ENCODE measurements at places on chromosomes 5 and 9. TPM values are rescaled to one million over a fixed set of nuclear protein-coding genes. Genes with fewer than 3 reads are reported as not detected.

The C9 gene
- not detected for total RNA-seq

The LCN1 gene
- total RNA-seq, result not detected

The IL3 gene
- total RNA-seq, result not detected

The LIX1 gene
- total RNA-seq, result 8.3 TPM

DNA sequence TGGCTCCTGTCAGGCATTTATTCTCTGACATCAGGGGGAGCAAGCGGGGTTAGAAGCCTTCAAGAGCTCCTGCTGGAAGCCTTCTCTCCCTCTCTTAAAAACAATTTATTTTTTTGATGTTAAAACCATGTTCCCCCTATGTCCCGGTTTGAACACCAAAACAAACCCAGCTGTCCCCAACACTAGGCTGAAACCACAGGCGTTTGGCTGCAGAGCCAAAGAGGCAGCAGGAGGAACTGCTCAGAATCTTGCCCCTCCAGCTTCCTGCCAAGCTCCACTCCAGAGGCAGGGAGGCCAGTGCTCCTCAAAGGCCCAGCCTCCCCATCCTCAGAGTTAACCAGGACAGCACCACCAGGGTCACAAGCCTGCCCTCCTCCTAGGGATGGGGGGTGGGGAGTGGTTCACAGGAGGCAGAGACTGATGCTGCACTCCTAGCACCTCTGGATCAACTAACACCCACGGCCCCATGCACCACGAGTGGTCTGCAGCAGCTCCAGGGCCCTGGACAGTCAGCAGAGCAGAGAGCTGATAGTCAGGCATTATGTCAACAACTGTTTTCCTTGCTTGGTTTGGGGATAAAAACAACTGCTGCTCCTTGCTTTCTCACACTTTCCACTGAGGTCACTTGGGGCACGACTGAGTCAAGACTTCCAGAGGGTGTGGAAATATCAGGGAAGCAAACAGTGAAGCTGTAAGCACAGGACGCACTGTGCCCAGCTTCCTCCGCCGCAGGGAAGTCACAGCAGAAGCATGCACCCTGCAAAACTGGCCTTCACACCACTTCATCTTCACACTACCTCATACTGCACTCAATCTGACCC is 96.5 kb upstream of the ADRA1B start:
- no peak for DNase-seq

DNA sequence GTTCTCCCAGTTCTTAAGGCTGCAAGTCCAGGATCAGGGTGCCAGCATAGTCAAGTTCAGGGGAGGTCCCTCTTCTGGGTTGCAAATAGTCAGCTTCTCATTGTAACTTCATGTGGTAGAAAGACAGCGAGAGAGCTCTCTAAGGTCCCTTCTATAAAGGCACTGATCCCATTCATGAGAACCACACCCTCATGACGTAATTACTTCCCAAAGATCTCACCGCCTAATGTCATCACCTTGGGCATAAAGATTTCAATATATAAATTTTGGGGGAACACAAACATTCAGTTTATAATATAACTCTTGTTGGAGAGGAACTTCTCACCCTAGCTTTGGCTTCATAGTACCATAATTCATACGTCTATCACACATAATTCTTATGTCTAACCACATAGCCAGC is 203.9 kb upstream of the VLDLR start:
- no peak for DNase-seq
